Activated CD4-positive, alpha-beta memory T cell treated with anti-CD3 and anti-CD28 coated beads, Interleukin-2, amount 10 ng/mL, durations not matched to agents 7 days and 5 days (primary cell): ENCODE measurements at places on chromosomes 4 and X.

DNA sequence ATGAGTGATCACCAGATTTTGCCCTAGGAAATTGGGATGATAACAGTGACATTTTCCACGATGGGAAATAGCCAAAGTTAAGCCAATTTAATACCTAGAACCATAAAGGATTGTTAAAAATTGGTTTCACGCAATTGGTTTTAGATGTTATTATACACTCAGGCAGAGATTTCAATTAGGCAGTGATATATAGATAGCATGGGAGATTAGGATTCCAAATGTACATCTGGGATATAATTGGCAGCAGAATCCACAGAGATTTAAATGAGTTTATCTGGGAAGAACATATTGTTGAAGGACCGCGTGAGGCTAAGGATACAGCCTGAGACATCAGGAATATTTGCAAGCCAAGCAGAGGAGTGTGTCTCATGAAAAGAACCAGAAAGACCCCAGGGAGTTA, 351.6 kb downstream of the GPM6A start:
- DNase-seq = no peak

DNA sequence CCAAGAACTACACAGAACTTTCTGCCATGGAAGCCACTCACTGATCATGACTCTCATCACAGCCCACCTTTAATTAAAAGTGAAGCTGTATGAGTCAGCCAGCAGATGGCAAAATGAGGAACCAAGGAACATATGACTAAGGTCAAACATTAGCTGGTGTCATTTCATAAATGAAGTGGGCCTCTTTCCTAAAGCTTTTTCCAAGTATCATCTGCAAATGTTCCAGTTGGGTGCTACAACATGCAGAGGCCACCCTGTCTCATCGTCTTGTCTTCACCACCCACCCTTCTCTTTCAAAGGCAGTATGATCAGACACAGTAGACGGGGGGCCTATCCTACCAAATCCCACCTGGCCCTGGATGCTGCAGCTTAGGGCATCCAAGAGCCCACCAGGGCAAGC, 9.2 kb upstream of the EOLA1 start:
- no peak for DNase-seq

- no peak for DNase-seq
These were observed 259.1 kb downstream of the CAMK2D start for GRCh38 chr4:113502476-113502875.

- peak; percentile 19 for DNase-seq
These were observed 67.9 kb upstream of the SLC4A4 start for GRCh38 chr4:71270901-71271300.

DNA sequence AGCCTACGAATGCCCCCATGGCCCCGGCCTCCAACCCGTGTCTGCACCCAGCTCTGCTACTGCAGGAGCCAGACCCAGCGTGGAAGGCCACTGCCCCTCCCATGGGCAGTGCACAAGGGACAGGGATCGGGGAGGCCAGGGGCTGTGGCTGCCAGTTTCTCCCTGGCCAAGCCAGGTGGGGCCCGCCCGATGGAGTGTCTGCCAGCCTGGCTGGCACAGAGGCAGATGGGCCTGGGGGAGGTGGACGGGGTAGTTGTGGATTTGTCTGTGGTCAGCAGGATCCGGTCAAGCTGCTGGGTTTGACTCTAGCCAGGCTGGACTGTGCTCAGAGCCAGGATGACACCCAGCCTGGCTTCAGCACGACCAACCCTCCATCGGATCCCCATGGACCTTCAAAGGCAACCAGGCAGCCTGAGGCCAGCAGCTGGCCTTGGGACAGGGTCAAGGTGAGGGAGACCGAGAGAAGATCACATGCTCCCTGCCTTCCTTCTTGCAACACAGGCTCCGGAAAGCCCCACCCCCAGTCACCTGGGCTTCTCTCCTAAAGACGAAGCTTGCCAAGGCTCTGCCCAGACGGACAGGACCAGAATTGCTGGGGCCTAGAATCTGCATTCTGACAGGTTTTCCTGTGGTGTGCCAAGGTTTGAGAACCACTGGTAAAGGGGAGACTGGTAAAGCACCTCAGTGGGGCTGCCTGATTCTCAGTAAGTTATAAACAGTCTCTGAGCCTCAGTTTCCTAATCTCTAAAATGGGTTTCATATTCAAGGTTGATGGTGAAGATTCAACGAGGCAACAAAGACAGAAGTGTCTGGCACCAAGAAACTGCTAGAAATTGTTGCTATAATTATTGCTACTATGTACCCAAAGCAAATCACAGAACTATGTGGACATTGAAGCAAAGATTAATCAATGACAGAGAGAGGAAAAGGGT, 78.6 kb downstream of the PPP2R2C start:
- DNase-seq = no peak

GRCh38 chrX:129706400-129707072, 32.2 kb upstream of the XPNPEP2 start:
- no peak for DNase-seq

GRCh38 chr4:99352602-99353537, at the start of gene ADH1C:
Gene ADH1C (minus strand): TSS chr4:99352746. CDS start chr4:99352675, 71 bp downstream.
- DNase-seq = no peak

DNA sequence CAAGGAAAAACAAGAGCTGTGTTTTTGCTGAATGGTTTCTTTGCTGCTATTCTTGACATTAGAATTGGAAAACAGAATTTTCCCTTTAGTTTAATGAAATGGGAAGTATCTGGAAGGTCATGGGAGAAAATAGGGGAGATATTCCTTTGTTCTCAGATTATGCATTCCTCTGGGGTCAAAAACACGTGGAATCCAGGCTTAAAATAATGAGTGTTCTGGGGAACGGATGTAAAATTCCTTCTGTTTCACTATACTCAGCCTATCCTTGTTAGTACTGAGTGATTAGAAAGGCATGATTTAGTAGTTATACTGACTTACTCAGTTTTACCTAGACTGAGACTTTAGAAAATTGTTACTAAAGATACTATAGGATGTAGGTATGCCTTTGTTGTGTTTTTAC, 107.3 kb downstream of the ARHGAP10 start:
- no peak for DNase-seq
